ENCODE measurements at places on chromosomes 12 and 14. TPM values are rescaled to one million over a fixed set of nuclear protein-coding genes. Genes with fewer than 3 reads are reported as not detected.

DNA sequence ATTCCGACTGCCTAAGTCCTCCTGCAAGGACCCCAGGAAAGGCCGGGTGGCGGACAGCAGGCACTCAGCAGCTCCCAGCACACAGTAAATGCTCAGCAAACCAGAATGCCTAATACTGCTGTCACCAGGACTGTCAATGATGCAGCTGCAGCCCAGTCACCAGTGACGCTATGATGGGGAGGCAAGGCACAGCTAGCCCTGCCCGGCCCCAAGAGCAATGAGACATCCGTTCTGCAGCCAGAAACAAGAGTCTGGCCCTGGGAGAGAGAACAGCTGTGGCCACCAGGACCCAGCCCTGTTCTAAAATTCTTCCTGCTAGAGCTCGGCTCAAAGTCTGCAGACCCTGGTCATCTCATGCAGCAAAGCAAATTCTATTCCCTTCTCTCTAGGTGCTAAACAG is 69.8 kb downstream of the NCOR2 start:
- no peak for DNase-seq

- no peak for DNase-seq
Measured at GRCh38 chr14:26993556-26993955, 395.7 kb upstream of the NOVA1 start.

- DNase-seq, result peak; percentile 52
Measured at GRCh38 chr12:104741077-104741476, 217.0 kb downstream of the SLC41A2 start.

DNA sequence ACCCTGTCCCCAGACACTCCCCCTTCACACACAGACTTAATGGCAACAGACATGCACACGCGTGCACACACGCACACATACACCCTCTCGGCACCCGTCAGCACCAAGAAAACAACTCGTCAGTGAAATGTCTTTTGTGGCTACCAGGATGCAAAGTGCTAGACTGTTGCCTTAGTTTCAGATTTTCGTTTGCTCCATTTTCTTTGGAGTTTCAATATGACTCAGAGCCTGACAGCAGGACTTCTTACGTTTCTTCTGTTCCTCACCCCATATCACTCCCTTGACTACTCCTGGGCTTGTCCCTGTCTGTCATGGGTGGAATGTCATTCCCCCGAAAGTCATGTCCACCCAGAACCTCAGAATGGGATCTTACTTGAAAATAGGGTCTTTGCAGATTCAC is 182.9 kb downstream of the GLT1D1 start:
- DNase-seq, result no peak

GRCh38 chr12:93661021-93661420 is 16.2 kb upstream of the CRADD start:
- DNase-seq, result no peak

DNA sequence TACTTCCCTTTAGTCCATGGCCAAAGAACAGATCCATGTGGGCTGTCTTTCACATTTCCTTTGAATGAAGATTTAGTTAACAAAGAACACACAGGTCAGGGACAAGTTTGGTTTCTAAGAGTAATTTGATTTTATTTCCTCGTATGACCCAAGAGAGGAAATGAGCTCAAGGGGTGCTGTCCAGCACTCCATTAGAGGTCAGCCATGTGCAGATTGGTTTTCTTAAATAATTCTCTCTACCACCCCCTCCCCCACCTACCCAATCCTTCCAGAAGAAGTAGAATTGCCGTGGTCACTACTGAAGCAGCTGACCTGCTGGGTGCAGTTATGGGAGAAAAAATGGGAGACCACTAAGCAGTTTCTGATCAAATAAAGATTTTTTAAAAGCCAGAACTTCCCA is 13.9 kb upstream of the OAS1 start:
- DNase-seq, result no peak

DNA sequence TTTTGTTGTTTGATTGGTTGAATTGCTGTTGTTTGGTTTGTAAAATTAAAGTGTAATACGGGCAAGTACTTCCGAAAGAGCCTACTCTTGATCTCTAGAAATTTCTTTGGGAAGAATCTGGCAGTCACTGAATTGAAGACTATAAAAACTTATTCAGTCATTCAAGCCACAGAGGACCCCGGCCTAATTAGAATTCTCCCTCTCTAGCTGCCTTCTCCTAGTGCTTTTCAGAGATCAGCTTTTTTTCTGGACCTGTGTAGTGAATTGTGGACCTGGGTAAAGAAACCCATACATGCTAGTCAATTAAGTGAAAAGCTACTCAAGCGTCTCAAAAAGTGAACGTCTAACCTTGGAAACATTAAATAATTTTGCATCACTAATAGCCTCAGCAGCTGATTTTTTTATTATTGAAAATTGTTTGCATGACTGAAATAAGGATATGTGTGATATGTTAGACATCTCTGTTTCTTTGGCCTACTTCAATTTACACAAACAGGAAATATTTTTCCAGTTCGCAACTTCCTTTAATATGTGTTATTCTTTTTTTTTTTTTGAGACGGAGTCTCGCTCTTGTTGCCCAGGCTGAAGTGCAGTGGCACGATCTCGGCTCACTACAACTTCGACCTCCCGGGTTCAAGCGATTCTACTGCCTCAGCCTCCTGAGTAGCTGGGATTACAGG is 27.2 kb downstream of the EFCAB11 start:
- no peak for DNase-seq

GRCh38 chr14:77882636-77883035 is 82.7 kb downstream of the ADCK1 start:
- no peak for DNase-seq

DNA sequence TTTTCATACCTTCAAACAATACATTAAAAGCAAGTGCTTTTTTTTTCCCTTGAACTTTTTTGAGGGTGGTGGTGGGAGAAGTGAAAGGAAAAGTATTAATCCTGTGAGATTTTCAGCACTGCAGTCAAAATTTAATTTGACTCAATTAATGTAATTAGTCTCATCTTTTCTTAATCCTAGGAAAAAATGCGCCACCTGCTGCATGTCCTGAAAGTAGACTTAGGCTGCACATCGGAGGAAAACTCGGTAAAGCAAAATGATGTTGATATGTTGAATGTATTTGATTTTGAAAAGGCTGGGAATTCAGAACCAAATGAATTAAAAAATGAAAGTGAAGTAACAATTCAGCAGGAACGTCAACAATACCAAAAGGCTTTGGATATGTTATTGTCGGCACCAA is 52.2 kb downstream of the SPATA7 start:
- DNase-seq, result no peak

DNA sequence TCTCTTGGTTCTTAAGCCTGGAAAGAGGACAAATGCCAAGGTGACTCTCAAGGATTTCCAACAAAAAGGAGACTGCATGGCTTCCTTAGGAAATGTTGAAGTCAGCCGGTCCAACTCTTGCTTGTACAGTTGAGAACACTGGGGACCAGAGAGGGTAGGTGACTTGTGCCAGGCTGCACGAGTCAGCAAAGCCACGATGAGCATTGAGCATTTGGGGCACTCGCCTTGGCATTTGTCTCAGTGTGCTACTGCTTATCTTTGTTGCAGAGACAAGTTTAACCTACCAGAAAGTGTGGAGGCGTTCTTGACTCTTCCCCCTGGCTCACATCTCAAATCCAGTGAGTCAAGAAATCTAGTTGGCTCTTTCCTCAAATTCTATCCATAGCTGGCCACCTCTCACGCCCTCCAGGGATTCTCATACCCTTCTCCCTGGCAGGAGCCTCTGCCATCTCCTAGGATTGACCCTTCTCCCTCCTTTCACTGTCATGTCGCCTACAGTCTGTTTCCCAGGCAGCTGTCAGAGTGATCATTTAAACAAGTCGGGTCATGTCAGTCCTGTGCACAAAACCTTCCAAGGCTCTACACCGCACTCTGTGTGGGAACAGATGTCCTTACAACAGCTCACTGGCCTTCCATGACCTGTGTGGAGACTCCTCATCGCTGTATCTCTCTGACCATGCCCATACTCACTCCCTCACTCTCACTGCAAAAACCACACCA is 17.2 kb upstream of the KRT83 start:
- no peak for DNase-seq

The MYF5 gene
- not detected for total RNA-seq

The GPR68 gene
- 23.0 TPM for total RNA-seq

The ACRBP gene
- total RNA-seq, result 8.8 TPM

The PRKD1 gene
- not detected for total RNA-seq

The LRP1-AS gene
- total RNA-seq, result not detected

The GPR162 gene
- 0.51 TPM for total RNA-seq
